NCI-H748 treated with DMSO at 0.1 percent for 48 hours (cell line): ENCODE measurements at places on chromosomes 1 and 21.

DNA sequence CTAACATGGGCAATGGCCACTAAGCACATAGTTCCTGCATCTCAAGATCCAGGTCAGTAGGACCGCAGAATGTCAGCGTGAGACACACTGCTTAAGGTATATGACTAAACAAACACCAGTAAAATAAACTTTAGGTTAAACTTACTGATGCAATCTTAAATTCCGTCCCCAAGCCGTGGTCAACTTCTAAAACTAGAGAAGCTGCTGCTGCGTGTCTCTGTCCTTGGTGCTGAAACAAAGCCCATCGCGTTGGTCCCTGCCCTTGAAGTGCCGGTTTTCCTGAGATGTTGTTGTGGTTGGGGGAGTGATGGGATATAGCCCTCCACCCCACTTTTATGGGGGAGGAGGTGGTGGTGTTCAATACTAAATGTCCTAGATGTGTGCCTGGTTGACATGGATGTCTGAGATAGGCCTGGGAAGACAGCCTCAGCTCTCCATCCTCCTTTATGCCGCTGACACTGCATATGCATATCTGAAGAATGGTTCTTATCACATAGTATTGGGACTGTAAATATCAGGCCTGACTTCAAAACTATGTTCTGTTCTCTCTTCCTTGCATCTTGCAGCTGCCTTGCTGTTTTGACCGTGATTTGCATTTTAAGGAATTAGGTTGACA, 72.0 kb upstream of the KCNA3 start:
- DNase-seq, result no peak

GRCh38 chr1:25554886-25555752, 11.7 kb downstream of the LDLRAP1 start:
- DNase-seq, result no peak

- no peak for DNase-seq
Observed at GRCh38 chr1:150182247-150182646, 32.5 kb downstream of the PLEKHO1 start.

- no peak for DNase-seq
Observed at GRCh38 chr1:26555550-26555981, 26.0 kb downstream of the RPS6KA1 start.

DNA sequence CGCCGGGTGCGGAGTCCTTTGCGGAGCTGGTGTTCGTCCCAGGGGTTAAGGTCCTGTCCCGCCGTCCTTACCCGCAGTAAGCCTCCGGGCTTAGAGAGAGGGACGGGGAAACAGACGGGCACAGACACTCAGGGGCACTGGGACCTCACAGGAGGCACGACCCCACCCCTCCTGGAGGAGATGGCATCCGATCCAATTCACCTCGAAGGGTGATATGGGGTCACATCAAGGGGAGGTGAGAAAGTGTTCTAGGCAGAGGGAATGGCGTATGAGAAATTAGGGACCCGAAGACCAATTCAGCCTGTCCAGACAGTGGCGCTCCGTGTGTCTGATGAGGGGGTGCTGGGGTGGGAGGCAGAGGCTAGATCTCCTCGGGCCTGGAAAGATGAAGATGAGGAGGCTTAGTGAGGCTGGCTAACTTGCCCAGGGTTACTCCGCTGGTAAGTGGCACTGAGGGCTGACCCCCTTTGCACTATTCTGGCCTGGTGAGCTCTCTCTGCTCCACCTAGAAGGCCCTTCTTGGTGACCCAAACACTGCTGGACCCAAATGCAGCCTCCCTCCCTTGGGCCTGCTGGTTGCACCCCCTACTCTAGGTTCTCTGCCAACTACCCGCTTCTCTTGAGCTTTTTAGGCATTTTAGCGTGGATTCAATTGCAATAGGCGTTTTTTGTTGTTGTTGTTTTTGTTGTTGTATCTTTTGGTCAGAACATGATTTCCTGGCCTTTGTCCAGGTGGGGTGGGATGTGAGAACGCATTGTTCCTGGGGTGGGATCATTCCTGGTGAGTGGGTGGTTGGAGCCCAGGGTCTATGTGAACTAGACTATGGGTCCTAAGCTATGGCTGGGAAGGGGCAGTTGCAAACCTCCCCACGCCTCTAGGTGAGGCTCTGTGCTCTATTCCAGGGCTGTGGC, 12.3 kb downstream of the BTBD19 start:
- no peak for DNase-seq

DNA sequence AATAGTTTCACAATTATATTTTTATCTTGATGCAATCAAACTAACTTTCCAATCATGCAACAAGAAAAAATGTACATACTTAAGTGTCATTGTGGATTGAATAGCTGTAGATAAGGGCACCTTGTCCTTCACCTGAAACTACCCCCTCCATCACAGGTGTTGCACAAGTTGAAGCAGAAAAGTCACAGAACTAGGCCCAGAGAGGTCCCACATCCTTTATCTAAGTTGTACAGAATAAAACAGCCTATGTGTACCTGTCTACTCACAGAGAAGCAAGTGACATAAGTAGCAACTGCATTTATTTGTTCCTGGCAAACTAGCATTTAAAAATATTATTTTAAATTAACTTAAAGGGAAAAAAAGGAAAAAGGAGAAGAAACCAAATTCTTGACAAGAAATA, 256.8 kb downstream of the FAF1 start:
- DNase-seq, result no peak

DNA sequence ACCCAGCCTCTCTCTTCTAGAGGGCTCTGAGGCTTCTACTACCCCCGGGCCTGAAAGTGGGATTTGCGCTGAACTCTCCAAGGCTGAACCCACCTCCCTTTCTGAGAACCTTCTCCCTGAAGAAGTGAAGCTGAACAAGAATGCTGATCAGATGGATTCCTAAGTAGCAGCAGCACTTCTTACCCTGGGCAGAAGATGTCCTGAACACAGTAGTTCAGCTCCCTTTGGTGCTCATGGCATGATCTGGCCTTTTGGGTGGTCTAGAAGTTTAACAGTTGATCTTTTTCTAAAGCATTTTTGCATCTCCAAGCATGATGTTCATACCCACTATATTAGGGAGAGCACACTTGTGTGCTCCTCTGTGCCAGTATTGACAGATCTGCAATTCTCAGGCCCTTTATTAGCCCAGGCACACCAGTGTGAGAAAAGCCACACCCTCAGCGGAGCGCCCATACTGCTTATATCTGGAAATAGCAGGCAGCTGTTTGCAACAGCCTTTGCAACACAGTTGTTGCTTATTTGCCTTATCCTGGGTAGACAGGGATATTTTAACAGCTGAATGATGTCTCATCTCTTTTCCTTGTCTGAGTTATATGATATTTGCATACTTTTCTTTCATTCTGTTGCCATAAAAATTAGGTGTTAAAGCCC, 34.2 kb downstream of the CNN3 start:
- DNase-seq, result no peak

- no peak for DNase-seq
Observed at GRCh38 chr1:168941640-168942039, 164.8 kb upstream of the ATP1B1 start.

GRCh38 chr21:39180429-39181019, 2.7 kb downstream of the PSMG1 start:
- no peak for DNase-seq

DNA sequence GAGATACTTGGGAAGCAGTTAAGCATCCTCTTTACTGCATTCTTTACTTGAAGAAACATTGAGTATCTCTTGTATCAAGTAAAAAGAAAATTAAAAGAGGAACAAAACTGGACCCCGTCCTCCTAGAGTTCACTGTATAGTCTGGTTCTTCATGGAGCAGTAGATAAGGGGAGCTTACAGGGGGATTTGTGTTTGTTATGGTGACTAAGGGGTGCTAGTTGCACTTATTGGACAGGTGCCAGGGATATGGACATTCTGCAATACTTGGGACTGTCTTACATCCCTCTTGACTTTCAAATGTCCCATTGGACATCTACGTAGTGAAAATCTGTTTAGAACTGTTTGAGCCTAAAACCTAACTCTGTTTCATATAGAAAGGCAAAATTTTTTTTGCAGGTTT, 67.2 kb downstream of the ALG14 start:
- DNase-seq, result no peak

DNA sequence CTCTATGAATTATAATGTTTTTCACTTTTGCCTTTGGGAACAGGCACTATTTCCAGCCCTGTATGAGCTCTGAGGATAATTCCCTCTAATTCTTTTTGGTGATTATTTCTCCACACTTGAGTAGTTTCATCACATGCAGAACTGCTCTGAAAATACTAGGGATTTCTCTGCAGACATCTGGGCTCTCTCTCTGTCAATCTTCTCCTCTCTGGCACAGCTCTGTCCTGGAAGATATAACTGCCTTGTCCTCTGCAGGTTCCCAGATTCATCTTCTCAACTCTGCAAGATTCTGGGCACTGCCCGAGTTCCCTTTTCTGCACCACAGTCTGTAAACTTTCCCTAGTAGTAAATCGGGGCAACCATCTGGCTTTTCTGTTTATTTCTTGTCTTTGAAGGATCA, 131.3 kb upstream of the FMN2 start:
- no peak for DNase-seq

DNA sequence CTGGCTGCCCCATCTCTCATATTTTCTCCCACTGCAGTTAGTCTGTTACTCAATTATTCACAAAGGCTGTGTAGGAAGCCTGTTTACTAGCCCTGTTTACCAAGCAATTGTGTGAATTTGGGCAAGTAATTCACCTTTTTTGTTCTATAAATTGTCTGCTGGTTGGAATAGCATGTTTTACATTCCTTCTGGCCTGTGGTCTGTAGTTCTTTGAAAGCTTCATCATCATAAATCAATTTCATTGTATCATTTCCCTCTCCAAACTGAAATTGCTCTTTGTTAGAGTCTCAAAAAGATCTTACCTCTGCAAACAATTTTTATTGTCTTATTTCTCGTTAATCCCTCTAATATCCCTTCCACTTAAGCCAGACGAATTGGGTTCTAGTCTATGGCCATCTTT, 1059.5 kb upstream of the ADGRL4 start:
- DNase-seq, result peak; percentile 98
